Activated naive CD4-positive, alpha-beta T cell (primary cell): ENCODE measurements at places on chromosomes 1 and 21.

- DNase-seq, result no peak
Observed at GRCh38 chr1:221695301-221695700, 46.6 kb downstream of the DUSP10 start.

- no peak for DNase-seq
Observed at GRCh38 chr1:31689379-31689778, 14.4 kb downstream of the COL16A1 start.

GRCh38 chr21:34187935-34188334 lies 114.6 kb downstream of the MRPS6 start:
- DNase-seq, result no peak

GRCh38 chr1:152109231-152109997 lies 5.8 kb downstream of the TCHH start:
- no peak for DNase-seq

DNA sequence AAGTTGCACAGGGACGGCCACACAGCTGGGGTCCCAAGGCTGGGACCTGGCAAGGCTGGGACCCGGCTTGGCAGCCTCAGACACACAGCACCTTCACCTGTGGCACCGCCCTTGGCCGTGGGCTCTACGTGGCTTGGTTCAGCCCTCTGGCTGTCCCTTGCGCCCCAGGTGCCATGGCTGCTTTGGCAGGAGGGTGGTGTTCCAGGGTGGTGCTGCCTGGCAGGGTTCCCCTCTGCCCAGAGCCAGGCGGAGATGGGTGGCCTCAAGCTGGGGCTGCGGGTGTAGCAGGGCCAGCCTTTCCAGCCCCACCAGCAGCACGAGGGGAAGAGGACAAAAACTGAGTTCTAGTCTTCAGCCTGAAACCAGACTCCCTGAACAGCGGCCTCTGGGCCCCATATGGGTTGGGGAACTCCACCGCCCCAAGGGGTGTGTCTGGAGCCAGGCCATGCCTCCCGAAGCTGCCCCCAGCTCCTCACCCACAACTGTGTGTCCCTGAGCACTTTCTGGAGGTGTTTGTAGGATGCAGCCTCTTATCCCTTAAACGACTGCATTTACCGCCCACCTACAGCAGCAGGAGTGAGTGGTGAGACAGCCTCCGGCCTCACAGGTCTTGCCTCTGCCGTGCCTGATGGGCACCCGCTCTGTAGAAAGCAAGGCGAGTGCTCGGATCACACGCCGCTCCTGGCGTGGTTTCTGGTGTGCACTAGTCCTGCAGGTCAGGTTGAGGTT lies 92.3 kb downstream of the PDE9A start:
- no peak for DNase-seq

- DNase-seq, result no peak
Observed at GRCh38 chr1:65059930-65060538, 88.0 kb upstream of the AK4 start.

GRCh38 chr1:55962472-55962871 lies 616.9 kb downstream of the PLPP3 start:
- no peak for DNase-seq

- DNase-seq, result no peak
Observed at GRCh38 chr21:25961042-25961441, 209.5 kb downstream of the APP start.

DNA sequence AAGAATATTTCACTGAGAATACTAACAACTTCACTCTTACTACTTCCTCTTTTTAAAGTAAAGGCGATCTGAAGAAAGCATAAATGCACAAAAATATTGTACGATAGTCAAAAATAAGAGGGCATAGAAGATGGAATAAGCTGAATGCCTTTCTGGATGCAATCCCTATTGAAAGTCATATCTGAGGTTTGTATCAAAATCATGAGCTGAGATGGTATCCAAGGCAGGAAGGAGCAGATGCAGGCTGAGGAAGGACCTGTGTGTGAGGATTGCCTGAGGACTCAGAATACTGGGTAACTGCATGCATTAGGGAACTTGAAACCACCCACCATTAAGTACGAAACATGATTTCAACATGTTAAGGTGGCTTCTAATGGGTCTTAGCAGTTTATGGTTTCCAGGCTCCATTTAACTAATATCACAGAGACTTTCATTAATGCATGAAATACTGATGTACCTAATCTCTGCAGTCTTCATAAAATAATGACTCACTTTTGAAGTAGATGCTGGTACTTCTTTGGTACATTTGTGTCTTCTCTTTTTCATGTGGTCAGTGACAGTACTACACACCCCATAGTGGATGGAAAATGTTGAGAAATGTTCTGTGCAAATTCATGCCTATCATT lies 29.6 kb upstream of the RGS1 start:
- no peak for DNase-seq

- DNase-seq, result no peak
Observed at GRCh38 chr1:204495078-204495753, 611 bp upstream of the PIK3C2B start.

- no peak for DNase-seq
Observed at GRCh38 chr1:210272666-210273065, 40.1 kb downstream of the SERTAD4 start.

- DNase-seq, result no peak
Observed at GRCh38 chr1:154423304-154423987, 18.3 kb downstream of the IL6R start.

DNA sequence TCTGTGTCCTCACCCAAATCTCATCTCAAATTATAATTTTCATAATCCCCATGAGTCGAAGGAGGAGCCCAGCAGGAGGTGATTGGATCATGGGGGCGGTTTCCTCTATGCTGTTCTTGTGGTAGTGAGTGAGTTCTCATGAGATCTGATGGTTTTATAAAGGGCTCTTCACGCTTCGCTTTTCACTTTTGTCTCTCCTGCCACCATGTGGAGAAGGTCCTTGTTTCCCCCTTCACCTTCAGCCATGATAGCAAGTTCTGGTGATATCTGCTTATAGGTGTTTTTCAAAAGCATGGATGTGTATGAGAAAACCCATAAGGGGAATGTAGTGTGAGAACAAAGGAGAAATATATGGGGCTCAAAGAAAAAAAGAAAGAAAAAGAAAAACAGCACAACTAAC lies 405.9 kb upstream of the RGS18 start:
- no peak for DNase-seq

GRCh38 chr1:94061513-94062443 lies 59.2 kb downstream of the ABCA4 start:
- DNase-seq, result no peak

GRCh38 chr1:199688133-199688676 lies 339.3 kb upstream of the NR5A2 start:
- no peak for DNase-seq

- DNase-seq, result no peak
Observed at GRCh38 chr1:101178688-101179491, 57.9 kb upstream of the S1PR1 start.

GRCh38 chr21:42320791-42321190 lies 5.6 kb upstream of the TFF3 start:
- no peak for DNase-seq

DNA sequence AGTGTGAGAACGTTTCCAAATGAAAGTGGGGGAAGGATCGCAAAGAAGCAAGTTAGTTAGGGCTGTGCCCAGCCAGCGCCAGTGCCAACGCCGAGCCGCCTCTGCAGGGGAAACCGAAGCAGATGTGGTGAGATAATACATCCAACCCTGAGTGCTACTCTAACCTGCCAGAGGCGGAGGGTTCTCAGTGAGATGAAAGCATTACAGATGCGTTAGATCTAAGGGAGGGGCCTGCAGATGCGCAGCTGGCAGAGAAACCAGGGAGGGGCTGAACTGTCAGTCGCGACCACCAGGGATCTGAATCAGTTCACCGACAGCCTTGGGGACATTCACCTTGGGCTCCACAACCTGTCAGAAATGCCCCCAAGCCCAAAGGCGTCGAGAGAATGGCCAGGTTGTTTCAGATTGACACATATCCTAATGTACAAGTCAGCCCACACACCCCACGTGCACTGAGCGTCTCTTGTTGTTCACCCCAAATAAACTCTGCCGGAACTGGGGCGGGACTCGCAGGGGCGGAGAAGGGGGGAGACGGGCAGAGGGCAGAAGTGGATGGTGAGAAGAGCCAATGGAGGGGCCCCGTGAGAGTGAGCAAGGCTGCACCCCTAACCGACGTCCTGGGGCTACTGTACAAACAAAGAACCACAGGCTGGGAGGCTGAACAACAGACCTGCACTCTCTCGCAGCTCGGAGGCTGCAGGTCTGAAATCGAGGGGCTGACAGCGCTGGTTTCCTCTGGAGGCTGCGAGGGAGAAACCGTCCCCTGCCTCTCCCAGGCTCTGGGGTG lies 8.7 kb upstream of the UMODL1 start:
- peak; percentile 85 for DNase-seq

GRCh38 chr1:117110774-117111173 lies 10.8 kb downstream of the TRIM45 start:
- no peak for DNase-seq
